DMS53 (cell line): ENCODE measurements at places on chromosomes 2 and 18.

DNA sequence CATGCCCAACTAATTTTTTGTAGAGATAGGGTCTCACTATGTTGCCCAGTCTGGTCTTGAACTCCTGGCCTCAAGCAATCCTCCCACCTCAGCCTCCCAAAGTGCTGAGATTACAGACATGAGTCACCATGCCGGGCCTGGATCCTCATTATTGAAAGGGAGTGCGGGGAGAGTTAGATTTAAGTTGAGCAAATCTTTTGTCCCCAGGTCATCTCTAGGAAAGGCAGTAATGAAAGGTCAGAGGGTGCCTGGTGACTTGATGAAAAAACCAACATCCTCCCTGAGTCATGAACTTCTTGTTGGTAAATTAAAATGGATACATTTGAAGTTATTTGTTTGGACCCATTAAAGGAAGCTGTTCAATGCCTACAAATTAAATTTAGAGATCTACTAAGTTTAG lies 25.1 kb downstream of the STAT4 start:
- no peak for DNase-seq

GRCh38 chr2:201969938-201970785 lies 63.5 kb upstream of the FZD7 start:
- DNase-seq = no peak

DNA sequence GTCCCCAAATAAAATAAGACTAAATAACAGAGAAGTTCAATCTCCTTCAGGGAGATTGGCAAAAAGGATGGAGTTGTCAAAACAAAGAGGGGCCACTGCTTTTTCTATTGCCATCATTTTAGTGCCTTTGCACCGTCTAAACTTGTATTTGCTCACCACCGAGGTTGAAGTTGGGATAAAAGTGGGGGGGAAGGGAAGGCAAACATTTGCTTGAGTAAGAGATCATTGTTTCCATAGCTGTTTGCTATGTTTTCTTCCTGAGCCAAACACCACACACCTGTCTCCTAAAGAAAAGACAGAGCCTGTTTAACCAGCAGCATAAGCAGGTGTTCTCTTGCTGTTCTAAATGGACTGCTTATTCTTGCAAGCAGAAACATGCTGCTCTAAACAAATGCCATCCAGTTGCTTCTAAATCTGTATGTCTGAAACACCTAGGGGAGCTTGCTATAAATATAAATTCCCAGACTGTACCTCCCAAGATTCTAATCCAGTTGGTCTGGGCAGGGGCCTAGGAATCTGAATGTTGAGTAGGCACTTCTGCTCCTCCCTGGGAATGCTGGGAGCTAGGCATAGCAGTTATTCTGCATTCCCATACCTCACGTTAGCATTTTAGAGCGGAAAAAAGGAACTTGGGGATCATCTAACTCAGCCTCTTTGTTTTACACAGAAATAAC lies 179.4 kb upstream of the ARL4C start:
- peak; percentile 94 for DNase-seq

GRCh38 chr2:201157694-201158093 lies 25.2 kb upstream of the CASP10 start:
- no peak for DNase-seq

DNA sequence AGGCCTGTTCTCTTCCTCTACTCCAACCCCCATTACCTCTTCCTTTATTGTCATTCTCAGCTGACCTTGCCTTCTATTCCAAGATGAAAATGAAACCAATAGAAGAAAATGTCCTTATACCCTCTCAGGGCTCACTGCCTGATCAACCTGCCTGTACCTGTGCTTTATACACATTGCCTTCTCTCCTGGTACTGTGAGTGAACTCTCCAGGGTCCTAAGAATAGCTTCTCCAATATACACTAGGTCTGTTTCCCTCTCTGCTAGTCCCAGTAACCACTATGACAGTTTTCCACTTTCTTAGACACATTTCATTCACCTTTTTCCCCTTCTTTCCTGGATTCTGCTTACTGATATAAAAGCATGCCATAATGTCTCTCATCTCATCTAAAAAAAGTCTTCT lies 85.7 kb downstream of the FSHR start:
- DNase-seq = no peak

DNA sequence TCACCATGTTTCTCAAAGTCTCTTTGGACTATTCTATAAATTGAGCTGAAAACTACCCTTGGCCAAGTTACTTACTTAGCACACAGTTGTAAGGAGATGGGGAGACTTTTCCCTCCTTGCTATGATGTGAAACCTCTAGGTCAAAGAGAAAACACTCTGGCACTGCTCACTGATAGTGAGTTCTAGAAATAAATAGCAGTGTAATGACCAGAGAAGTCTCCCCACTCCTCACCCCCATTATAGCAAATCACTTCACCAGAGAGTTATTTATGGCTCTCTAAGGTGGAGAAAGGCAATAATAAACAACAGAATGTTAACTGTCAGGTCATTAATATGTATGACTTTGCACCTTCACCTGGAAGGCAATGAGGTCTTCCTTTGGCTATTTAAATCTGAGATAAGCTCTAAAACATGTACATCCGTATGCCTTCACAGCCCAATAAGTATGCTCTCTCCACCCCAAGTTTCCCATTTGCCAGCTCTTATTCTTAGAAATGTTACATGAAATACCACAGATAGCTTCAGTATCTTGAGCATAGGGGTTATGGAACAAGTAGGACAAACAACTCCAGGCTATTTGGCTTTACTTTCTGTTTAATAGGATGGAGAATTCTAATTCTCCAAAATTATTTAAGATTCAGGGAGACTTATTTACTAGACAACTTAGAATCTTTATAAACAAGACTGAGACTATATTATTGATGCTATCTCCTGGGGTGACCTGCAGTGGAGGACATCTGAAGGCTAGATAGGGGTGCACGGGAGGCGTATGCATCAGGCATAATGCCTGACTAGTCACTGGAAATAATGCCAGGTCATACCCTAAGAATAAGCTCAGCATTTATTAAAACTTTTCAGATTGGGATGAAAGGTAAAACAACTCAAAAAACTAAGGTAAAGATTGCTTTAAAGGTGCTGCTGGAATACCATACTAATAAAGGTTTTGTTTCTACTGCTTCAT lies 65.3 kb upstream of the DTNB start:
- no peak for DNase-seq

DNA sequence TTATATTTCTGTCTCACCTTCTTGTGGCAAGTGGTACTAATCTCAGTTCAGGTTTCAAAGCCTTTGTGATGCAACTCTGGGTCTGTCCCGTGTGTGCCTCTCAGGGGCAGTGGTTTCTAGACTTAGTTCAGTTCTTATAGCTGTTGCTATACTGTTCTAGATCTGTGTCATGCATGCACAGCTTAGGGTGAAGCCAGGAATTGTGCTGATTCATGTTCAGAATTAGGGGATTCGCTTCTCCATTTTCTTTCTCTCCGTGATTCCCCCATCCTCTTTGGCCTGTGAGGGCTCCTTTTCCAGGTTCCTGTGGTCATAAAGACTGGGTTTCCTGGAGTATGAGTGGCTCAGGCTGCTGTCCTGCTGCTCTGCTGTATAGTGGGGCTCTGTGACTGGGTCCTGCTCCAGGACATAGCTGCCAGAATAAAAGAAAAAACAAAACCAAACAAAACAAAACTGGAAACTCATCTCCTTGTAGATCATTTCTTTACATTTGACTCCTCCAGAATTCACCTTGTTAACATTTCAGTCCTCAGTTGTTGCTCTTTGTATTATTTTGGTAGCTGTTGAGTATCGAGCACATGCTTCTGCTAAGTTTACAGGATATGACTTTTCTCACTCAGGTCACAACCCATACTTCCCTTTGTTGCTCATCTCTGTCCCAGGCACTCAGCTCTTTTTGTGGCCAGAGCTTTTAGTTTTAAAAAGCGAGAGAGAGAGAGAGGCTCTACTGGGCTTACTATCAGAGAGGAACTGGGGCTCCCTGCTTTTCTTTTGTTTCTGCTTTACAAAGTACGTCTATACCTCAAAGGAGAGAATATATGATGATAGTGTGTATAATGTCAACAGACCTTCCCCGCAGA lies 34.2 kb downstream of the CERS6 start:
- DNase-seq = peak; percentile 82

GRCh38 chr2:40168032-40168431 lies 283.9 kb downstream of the SLC8A1 start:
- peak; percentile 5 for DNase-seq

DNA sequence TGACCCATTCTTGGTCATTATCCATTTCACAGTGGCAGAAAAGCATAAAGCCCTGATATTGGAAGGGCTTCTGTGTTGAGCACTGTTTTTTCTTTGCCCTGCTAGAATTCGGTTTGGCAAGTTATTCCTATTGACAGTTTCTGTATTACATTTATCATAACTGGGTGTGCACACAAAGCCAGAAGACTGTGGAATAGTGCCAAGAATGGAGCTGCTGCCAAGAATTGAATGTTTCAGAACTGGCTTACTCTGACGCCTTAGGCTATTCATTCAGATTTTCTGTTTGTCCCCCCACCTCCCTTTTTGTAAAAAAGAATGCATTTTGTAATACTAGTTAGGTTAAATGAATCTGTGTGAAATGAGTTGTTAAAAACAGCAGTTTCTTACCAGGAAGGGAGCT lies 12.7 kb downstream of the KDM3A start:
- DNase-seq = no peak

GRCh38 chr18:765764-766549 lies 46.1 kb downstream of the YES1 start:
- DNase-seq = peak; percentile 63

DNA sequence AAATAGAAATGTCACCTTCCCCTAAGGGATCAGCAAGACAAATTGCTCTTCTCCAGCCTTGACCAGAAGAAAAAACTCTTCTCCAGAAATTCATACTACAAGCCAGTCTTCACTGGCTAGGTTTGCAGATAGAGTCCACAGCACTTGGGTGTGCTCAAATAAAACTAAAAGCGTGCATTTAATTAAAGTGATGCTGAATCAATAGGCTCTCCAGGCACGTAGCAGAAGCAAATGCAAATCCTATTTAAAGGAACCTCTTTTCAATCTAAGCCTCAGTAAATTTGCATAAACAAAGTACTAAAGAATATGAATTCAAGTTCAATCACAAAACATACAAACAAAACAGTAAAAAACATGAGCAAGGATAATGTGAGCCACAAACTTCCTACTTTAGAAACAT lies 744.4 kb upstream of the FANCL start:
- DNase-seq = no peak

DNA sequence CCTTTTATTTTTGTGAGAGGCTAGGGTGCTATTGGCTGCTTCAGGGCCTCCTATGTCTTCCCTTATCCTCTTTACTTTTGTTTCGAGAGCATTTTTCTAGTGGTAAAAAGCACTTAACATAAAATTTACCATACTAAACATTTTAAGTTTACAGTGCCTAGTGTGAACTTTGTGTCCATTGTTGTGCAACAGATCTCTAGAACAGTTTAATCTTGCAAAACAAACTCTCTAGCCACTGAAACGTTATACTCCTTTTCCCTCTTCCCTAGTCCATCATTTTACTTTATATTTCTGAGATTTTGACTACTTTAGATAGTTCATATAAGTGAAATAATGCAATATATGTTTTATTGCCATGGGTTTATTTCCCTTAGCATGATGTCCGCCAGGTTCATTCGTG lies 580.6 kb downstream of the THSD7B start:
- DNase-seq = no peak

GRCh38 chr2:65766768-65767267 lies 334.4 kb upstream of the SPRED2 start:
- DNase-seq = no peak

DNA sequence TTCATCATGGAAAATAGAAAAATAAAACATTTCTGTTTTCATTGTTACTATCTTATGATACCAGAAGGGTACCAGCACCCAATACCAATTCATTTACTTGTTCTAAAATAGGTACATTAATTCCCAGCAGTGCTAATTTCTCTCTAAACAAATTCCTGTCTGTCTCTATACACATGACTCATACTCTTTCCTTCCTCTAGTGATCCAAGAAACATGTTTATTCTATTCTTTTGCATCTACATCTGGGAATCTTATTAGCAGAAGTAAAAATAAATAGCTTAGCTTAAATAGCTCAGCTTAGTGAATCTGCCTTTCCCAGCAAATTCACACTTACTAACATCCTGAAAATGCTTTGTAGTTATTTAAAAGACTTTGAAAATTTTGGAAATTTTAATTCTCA lies 84.5 kb upstream of the MAPRE2 start:
- peak; percentile 13 for DNase-seq

DNA sequence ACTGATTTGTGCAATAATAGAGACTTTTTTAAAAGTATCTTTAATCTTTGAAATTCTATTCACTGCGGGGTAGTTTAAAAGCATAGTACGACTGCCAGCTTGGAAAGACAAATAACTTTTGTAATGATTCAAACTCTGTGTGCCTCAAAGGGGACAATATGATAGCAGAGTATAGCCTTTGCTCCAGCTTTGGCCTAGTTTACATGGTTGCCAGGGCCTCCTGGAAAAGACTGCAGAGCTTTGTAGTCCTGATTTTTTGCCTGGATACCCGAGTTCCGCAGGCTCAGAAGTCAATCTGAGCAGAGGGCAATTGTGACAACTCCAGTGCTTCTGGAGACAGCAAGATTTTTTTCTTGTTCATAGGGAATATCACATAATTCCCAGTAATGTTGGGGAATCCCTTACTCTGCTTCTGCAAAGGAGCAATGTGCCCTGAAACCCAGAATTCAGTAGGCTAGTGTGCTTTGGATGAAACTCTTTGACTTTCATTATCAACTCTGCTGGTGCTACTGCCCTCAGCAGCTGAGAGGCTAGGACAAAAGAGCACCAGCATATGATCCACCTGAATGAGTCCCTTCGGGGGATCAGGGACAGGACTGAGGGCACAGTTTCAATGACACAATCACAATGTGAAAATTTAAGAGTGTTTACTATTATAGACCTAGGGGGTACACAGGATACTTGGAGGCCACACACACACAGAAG lies 768.1 kb downstream of the TMEM182 start:
- no peak for DNase-seq

- no peak for DNase-seq
Observed at GRCh38 chr2:43057026-43057741, 169.2 kb downstream of the ZFP36L2 start.

- no peak for DNase-seq
Observed at GRCh38 chr2:150188800-150189199, 298.7 kb downstream of the RND3 start.

GRCh38 chr2:128477026-128477820 lies 158.6 kb upstream of the HS6ST1 start:
- no peak for DNase-seq

GRCh38 chr2:113799375-113799774 lies 42.9 kb upstream of the SLC35F5 start:
- DNase-seq = no peak
